AG08395 (cell line): ENCODE measurements at places on chromosomes 16 and 17.

- peak; percentile 66 for DNase-seq
These were observed 565 bp downstream of the MAP3K3 start for GRCh38 chr17:63622574-63623390.

DNA sequence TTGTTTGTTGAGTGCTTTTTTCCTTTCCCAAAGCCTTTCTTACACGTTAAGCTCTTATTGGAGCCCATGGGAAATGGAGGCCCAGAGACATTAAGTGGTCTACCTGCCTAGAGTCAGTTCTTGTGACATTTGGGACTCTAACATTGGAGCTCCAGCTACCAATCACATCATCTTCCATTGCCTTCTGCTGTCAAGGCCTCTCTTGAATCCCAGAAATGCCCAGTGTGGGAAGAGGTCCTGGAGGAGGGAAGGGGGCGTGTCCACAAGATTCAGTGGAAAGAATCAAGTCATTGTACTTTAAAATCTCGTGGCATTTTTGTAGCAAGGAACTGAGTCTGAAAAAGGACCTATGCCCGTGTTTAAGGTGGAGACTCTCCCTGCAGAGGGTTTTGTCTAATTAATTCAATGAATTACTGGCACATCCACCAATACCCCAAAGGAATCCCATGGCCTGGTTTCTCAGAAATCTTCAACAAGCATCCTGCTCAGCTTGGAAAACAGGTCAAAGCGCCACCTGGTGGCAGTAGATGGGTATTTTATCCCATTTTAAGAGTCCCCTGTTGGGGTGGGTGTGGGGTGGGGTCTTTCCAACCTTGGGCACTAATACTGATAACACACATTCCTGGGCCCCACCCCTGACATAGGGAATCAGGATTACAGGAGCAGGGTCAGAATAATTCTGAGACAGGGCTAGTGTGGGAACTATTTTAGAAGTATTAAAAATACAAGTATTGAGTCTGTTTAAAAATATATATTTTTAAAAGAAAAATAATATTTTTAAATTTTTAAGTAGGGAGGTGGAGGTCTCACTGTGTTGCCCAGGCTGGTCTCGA lies 24.6 kb downstream of the GPT2 start:
- DNase-seq, result peak; percentile 77

DNA sequence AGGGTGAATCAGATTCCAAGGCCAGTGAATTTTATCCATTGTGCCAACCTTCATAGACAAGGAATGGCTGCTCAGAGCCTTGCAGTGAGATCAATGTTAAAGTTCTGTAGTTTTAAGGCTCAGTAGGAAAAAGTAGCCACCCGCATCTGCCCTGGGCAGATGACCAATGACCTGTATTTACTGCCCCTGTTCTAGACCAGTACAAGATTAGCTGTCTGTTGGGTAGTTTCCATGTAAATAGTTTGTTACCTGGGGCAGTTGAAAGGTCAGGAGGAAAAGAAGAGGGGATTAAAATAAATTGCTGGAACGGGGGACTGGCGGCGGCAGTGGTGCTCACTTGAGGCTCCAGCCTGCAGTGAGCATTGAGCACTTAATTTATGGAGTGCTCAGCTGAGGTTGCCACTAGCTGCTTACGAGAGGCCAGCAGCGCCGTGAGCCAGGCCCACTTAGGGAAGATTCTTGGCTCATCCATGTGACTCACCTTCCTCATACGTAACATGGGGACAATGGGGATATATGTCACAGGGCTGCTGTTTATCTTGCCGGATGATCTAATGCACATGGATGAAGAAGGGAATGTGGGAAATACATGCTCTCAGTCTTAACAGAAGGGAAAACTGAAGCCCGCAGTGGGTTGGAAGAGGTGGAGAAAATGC lies 10.7 kb upstream of the NOS2 start:
- DNase-seq, result no peak

- no peak for DNase-seq
These were observed 184.8 kb downstream of the BCAS3 start for GRCh38 chr17:60862482-60862881.

GRCh38 chr16:11030990-11031510 lies 86.7 kb downstream of the CLEC16A start:
- DNase-seq, result no peak

DNA sequence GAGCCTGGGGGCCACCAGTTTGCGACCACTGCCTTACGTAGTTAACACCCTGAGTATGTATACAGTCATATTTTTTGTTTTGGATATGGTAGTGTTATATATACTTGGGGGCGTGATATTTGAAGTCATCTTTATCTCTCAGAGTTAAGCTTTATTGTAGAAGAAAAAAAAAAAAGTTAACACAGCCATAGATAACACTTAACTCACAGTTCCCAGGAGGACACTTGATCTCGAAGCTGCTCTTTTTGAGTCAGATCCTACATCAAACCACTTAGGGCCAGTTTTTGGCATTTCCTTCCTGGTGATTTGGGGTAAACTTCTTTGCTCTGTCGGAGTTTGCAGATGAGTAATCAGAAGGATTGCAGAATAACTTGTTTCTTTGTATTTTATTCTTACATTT lies 5.8 kb downstream of the ITPRIPL2 start:
- DNase-seq, result peak; percentile 70

GRCh38 chr17:4326608-4327007 lies 39.9 kb downstream of the UBE2G1 start:
- DNase-seq, result no peak
